ENCODE measurements at places on chromosomes 16 and 17.

GRCh38 chr16:53098526-53099317 is 43.9 kb downstream of the CHD9 start:
- peak; percentile 91 for DNase-seq

GRCh38 chr17:80945736-80946135 is 45.9 kb upstream of the CHMP6 start:
- no peak for DNase-seq

DNA sequence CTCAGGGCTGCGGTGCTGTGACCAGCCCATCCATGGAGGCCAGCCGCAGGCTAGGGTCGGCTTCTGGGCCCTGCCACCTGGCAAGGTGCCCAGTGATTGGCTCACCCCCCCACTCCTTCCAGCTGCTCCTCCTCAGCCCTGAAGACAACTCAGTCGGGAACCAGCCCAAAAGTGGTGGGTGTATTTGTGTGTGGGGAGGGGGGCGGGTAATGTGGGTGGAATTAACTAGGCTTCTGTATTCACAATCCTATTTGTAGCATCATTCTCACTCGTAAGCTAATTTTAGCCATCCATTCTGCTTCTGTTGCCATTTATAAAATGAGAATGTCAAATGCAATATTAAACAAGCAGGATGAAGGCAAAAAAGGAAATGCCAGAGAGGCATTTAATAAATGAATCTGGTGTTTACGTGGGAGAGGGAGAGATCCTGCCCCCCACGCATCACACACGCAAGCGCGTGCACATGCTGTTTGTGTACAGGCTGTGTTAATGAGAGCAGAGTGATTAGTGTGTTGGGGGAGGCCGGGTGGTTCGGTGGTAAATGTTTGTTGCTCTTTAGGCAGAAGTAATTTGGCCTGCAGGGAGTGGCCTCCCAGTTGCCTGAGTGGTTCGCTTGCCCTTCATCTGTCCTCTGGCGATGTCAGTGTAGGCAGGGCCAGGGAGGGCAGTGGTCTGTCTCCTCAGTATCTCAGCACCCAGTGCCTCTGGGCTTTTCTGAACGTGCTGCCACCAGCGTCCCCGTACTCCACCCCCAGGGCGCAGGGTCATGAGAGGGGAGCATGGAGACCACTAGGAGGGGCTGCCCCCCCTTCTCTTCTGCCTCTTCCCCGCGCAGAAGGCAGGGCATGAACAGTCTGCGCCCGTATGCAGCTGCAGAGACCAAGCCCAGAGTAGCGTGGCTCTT is 140.1 kb downstream of the CCDC182 start:
- DNase-seq, result no peak

DNA sequence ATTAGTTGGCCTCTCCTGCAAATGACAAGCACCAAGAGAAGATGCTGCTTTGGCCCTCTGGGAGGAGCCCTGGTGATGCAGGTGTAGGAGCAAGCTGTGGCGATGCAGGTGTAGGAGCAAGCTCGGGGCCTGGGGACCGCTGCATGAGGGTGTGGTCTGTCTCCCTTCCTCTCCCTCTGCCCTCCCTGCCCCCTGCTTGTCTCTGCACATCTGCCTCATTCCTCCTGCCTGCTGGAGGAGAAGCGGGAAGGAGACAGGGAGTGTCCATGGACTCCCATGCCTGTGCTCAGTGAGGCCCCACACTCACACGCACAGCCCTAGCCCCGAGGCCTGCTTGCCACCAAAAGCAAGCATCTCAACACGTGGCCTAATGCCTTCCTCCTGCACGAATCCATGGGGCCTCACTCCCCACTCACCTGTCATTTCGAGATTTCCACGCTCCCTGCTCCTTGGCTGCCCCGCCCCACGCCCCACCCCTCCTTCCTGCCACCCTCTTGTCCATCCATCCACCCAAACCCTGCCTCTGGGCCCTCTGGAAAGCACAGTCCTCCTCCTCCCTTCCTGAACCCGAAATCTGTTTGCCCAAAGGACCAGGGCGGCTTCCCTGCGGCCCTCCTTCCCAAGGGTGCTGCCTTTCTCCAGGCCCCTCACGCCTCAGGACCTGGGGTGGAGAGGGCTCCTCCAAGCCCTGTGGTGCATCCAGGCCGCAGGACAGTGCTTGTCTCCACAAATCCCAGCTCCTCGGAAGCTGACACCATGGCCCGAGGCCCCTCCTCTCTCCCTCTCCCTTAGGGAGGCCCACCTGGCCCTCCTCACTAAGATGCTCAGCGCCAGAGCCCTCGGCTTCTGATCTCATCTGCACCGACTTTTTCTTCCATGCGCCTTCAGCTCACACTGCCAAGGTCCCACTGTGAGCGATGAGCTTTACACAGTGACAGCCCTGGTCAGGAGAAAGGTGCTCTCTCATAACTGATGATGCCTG is 11.8 kb upstream of the ALDH3A1 start:
- DNase-seq, result no peak

GRCh38 chr17:4006745-4007211 is 42.5 kb upstream of the ATP2A3 start:
- no peak for DNase-seq

DNA sequence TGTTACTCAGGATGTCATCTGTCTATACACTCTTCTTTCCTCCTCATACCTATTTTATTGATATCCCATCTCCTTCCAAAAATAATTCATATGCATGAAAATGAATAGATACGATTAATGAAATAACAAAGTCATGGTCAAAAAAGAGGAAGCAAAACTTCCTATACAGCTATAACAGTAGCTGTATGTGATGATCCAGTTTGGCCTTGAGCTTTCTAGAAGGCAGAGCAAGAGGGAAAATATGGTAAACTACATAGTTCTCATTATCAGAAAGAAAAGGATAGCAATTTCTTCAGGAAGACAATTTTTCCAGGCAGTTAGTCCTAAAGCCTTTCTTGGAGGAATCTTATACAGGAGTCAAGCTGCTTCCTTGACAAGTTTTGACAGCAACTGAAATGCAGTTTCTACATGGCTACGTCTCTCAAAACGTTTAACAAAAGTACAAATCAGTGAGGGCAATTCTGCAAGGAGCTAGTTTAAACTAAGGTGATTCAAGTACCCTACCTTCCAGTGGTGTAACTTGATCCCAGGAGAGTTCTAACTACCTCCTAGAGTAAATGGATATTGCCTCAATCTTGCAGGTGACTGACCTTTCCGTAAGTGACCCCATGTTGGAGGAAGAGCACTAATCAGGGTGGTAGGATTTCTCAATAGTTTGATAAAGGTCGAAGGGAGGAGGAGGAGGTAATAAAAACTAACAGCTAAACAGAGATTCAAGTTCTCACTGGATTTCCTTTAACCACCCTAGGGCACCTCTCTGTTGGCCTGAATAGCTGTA is 1.0 kb downstream of the SPAG5 start:
- DNase-seq, result peak; percentile 23

DNA sequence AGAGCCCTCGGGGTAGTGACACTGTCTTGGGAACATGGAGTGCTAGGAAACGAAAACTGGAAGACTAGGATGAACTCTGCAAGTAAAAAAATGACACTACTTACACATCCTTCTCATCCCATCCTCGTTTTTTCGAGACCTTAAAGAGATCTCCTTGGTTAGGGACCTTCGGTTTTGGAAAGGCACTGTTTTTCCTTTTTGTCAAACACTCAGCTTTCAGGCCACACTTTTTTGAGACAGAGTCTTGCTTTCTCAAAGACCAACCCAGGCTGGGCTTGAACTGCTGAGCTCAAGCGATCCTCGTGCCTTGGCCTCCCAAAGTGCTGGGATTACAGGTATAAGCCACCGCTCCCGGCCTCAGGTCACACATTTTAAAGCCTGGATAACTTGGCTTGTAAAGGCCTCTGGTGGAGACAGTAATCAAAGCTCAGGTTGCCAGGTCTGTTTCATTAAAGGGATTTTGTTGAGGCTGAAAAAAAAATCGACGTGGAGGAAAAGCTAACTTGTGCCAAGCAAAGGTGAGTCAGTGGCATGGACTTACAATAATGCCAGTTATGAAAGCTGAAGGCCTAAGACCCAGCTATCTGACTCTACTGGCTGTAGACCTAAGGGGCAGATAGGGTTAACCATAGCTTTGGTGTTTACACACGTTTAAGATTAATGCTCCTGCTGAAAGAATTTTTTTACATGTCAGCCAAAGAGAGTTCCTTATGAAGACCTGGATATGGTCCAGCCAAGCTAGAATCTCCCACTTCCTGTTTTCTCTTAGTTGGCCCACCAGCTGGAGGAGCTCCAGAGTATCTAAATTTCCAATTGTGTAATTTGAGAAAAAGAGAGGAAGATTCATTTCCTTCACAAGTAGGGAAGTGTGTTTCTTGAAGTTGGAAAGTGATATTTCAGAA is 823 bp downstream of the NBR1 start:
- DNase-seq, result peak; percentile 72

GRCh38 chr17:75996665-75997590 is 3.7 kb upstream of the CDK3 start:
- DNase-seq, result no peak

DNA sequence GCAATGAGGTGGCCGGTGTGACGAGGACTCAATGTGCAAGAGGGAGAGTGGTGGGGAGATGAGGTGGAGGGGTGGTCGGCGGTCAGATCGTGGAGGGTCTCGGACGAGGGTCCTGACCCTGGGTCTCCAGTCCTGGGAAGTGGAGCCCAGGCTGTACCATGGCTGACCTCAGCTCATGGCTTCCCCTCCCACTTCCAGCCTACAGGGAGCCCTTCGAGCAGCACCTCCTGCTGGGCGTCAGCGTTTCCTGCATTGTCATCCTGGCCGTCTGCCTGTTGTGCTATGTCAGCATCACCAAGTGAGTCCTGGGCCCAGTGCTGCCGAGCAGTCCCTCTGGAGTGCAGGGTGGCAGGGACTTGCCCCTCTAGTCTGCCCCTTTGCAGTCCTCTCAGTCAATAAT is 41.8 kb downstream of the IL4R start:
- peak; percentile 7 for DNase-seq

- peak; percentile 19 for DNase-seq
These were observed 7.6 kb upstream of the HNF1B start for GRCh38 chr17:37752482-37752881.

- peak; percentile 46 for DNase-seq
These were observed 486.0 kb downstream of the KCNJ2 start for GRCh38 chr17:70655176-70655958.

- no peak for DNase-seq
These were observed 51.5 kb downstream of the B9D1 start for GRCh38 chr17:19311016-19311415.

GRCh38 chr17:20063665-20064648 is 54.8 kb downstream of the SPECC1 start:
- no peak for DNase-seq

DNA sequence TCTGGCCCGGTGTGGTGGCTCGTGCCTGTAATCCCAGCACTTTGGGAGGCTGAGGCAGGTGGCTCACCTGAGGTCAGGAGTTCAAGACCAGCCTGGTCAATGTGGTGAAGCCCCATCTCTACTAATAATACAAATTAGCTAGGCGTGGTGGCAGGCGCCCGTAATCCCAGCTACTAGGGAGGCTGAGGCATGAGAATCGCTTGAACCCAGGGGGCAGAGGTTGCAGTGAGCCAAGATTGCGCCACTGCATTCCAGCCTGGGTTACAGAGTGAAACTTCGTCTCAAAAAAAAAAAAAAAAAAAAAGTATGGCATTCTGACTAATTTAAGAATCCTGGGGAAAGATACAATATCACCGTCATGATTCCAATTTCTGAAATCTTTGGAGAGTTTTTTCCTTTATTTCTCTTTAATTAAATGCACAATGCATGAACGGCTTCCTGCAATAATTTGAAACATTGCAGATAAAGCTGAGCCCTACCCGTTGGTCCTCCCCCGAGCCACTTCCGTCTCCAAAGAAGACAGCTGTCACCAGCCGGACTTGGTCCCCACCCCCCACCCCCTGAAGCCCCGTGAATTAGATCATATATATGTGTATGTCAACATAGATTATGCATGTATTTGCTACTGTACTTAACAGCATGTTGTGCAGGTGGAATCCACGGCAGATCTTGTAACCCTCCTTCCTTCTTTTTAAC is 142.6 kb upstream of the PLCG2 start:
- DNase-seq, result no peak

DNA sequence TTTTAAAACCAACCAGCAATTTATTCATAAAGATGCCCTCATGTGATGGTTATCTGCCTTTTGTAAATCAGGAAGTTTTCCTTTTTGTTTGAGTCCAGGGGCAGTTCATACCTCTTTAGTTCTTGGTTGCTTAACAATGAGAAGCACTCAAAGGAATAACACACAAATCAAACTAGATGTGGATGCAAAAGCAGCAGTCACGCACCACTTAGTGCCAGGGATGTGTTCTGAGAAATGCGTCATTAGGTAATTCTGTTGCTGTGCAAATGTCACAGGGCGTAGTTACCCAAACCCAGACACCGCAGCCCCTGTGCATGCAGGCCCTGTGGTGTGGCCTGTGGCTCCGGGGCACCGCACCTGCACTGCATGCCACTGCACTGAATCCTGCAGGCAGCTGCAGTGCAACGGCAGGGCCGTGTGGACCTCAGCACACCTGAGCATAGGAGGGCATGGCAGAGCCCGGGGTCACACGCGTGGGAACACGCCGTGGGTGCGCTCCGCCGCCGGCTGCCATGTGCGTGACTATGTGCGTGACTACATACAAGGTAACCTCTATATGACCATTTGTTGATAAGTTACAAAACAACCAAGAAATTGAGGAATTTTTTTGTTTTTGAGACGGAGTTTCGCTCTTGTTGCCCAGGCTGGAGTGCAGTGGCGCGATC is 39.6 kb downstream of the PKD1 start:
- DNase-seq, result no peak

GRCh38 chr17:1111599-1112443 is 68.0 kb downstream of the ABR start:
- DNase-seq, result peak; percentile 89

Data from DMS53 (cell line).